Activated T-cell treated with anti-CD3 and anti-CD28 coated beads, Interleukin-2, amount 50 U/mL, for 4 hours (primary cell): ENCODE measurements at places on chromosomes 4 and X. TPM values are rescaled to one million over a fixed set of nuclear protein-coding genes. Genes with fewer than 3 reads are reported as not detected.

GRCh38 chr4:84401701-84402306 is 97.3 kb downstream of the NKX6-1 start:
- DNase-seq = no peak

DNA sequence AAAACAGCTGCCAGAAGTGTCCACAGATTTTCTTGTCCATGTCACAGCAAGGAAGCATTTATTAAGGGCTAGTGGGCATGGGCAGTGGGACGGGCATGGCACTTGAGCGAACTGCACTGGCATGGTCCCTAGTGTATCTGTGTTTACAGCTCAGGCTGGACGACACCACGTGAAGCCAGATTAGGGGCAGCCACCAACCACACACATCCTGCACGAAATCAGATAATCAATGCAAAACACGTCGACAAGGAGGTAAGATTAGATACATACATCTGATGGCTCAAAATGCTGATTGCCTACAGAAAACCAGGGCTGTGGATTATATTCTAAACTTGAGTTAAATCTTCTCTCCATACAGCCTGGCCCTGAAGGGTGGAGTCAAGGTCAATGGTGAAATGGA is 103.8 kb upstream of the ATP6AP2 start:
- no peak for DNase-seq

- DNase-seq = peak; percentile 18
Measured at GRCh38 chr4:142404191-142404611, 441.9 kb downstream of the INPP4B start.

DNA sequence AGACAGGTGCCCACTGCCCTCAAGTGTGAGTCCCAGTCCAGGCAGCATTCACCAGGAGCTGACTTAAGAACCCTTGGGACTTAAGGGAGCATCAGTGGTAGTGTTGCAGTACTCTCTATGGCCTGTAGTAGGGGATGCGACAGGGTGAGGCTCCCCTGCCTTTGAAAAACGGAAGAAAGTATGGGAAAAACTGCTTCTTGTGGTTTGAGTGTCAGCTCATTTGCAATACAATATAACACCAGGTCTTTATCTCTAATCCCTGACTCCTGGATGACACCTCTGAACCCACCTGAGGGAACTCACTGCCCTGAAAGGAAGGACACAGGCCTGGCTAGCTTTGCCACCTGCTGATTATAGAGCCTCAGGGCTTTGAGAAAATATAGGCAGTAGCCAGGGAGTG is 176.0 kb downstream of the SMARCA1 start:
- DNase-seq = no peak

DNA sequence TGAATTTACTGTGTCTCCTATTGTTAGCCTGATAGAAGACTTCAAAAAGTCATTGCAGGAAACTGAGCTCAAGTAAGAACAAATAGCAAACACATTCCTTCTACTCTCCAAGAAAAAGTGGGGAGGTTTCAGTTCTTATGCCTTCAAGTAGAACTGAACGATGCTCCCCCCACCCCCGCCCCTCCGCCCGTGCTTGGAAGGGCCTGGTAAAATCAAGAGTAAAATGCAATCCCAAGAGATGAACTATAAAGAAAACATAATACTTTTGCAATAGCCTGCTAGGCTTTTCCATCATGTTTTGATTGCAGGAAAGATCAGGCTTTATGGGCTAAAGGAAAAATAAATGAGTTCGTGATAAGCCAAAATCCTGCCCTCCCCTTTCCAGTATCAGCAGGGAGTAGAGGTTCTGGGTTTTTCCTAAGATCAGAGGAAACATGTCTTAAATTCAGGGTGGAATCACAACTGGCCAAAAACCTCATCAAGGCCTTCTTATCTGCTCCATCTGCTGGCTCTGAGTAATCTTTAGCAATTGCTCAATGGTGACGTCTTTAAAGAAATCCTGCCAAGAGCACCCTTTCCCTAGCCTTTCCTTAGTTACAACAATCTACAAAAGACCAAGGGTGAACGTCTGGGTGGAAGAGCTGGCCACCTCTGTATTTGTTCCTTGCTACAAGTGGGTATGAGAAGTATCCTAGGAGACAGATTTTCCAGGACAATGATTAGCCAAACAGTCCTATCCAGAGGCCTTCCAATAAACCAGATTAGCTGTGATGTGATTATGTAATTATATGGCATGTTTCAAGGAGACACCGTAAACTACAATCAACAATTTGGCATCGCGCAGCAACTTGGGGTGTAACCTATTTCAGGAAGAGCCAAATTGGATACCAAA is 66.3 kb upstream of the FAM9C start:
- no peak for DNase-seq

DNA sequence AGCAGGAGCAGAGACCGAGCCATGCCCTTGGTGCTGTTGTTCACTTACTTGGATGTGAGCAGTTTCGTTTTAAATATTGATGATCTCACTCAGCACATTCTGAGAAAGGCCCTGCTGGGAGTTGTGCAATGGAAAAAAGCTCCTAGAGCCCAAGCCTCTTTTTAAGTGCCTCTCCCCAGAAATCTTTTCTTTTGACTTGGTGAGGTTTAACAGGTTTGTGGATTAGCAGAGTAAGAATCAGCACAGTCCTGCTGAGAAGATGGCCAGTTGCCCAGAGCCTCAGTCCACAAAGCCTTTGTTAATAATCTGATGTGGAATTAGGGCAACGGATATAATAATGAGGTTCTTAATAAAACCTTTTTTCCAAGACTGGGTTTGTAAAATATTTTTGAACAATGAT is 157.5 kb upstream of the ATP6AP2 start:
- no peak for DNase-seq

DNA sequence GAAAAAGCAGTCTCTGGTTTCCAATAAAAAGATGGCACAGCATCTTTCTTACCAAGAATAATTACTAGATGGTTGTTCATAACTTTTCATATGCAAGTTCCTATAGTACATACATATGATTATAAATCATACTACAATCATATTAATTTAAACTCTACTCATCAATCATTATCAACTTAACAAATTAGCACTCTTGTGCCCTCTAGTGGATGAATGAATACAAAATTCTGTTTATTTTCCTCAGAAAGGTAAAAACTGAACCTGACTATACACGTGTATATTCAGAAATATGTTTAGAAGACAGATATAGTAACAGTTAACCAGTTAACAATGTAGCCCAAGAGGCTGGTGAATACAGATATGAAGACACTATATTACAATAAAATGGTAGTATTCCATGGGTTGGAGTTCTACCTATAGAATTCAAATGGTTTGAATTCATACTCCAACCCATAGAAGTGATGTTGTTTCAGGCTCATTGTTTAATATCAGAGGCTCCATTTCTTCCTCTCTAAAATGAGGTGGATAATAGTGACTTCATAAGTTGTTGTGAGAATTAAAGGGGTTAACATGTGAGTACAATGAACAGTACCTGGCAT is 100.0 kb downstream of the ADAMTS3 start:
- no peak for DNase-seq

Gene PDE6B
- 10.5 TPM for total RNA-seq

Gene MAGEE1
- total RNA-seq = 3.0 TPM

Gene TMSB15A
- total RNA-seq = not detected

Gene CLDN34
- total RNA-seq = not detected

Gene C4orf50
- total RNA-seq = 0.08 TPM
